ENCODE measurements at places on chromosomes 2 and 18.

- DNase-seq, result no peak
Observed at GRCh38 chr2:137675584-137676327, 288.5 kb upstream of the HNMT start.

GRCh38 chr2:69031466-69031865 is 18.5 kb downstream of the ANTXR1 start:
- DNase-seq, result no peak

GRCh38 chr2:179195141-179195540 is 69.5 kb downstream of the SESTD1 start:
- no peak for DNase-seq

GRCh38 chr2:197137231-197137630 is 173.3 kb downstream of the ANKRD44 start:
- no peak for DNase-seq

GRCh38 chr2:195471163-195471562 is 185.9 kb upstream of the SLC39A10 start:
- DNase-seq, result no peak

DNA sequence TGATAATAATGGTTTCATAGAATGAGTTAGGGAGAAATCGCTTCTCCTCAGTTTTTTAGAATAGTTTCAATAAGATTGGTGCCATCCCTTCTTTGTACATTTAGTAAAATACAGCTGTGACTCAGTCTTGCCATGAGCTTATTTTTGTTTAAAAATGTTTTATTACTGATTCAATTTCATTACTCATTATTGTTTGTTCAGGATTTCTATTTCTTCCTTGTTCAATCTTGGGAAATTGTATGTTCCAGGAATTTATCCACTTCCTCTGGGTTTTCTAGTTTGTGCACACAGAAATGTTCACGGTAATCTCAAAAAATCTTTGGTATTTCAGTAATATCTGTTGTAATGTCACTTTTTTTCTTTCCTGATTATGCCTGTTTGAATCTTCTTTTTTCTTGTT is 371.5 kb upstream of the SETBP1 start:
- no peak for DNase-seq

Measured in midbrain (tissue), 1 donor.